Gastroesophageal sphincter (tissue), 4 donors: ENCODE measurements at places on chromosomes 5 and 9.

DNA sequence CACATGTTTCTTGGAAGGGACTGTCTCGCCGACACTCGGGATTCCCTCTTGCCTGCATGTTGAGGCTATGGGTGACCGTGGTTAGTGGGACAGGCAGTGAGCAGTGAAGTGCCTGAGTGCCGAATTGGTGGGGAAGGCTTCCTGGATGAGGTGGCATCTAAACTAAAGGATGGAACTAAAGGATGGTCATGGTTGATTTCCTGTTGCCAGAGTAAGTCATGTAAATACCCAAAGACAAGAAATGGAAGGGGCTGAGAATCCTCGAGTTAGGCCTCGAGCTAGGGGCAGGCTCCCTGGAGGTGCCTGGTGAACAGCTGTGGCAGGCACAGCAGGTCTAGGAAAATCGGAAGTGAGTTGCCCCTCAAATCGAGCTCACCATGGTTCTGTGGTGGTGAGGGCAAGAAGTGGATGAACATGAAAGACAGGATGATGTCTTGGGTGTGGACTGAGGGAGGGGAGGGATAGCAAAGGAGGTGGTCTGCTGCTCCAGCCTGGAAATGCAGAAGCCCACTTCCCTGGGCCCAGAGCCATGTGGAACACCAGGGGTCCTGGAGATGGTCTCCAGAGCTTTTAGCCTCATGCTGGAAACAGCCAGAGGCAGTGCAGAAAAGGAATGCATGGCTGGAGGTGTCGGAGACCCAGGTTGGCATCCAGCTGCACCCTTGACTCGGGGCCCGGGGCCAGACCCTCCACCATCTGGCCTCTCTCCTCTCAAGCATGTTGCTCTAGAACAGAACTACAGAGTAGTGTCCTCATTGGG lies 12.2 kb downstream of the CD74 start:
- ATAC-seq: no peak
- H3K4me1 ChIP-seq: no peaks in the 10 kb centered on the region
- H3K36me3 ChIP-seq: no peaks in the 10 kb centered on the region
- no peak overlapping the region for H3K4me3 ChIP-seq
- H3K27ac ChIP-seq: no peak overlapping the region

- H3K27me3 ChIP-seq: peaks cover 82% of the 10 kb centered on the region
- H3K36me3 ChIP-seq: no peaks in the 10 kb centered on the region
- no peak overlapping the region for H3K27ac ChIP-seq
- H3K4me1 ChIP-seq: peaks cover 11% of the 10 kb centered on the region
- H3K4me3 ChIP-seq: no peak overlapping the region
- no peak for ATAC-seq
Observed at GRCh38 chr9:131012396-131012917, 3.5 kb downstream of the LAMC3 start.

DNA sequence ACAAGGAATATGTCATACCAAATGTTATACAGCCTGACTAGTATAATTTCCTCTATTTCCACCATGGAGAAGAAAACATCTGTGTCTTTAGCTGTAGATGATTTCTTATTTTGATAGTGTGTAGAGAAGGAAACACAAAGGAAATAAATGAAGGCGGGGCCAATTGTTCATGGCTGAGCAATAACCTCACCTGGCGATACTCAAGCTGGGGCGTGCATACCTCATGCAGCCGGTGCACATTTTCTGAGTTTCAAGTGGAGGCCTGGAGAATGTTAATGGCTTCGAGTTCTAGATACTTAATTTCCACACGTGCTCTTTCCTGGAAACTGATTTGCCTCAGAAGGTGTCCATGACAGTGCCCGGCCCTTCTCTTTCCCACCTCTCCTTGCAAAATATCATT lies 127.4 kb upstream of the TAF11L2 start:
- H3K36me3 ChIP-seq: no peaks in the 10 kb centered on the region
- no peaks in the 10 kb centered on the region for H3K4me1 ChIP-seq
- peaks cover 6% of the 10 kb centered on the region for H3K27me3 ChIP-seq
- H3K27ac ChIP-seq: no peak overlapping the region
- no peak for ATAC-seq

DNA sequence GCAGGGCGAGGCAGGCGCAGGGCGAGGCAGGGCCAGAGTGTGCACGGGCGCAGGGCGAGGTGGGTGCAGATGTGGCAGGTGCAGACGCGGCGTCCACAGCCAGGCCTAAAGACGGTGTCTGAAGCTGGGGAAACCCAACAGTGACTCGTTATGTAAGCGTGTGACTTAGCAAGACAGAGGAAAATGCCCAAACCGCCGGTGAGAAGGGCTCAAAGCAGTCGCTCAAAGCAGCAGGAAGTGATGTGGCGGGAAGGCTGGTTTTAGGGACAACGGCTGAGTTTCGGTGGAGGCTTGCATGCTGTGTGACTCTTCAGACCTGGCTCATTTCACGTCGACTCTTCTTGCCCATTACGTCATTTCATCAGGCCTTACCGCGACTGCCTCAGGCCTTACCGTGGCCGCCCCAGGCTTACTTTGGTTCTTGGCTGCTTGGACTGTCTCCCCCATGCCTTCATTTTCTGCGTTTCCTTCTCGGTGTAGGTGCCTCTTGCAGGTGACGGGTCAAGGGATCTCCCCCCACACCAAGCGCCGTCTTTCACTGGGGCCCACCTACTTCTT lies 50.5 kb upstream of the EXOC3 start:
- H3K27me3 ChIP-seq: peaks cover 15% of the 10 kb centered on the region
- H3K36me3 ChIP-seq: no peaks in the 10 kb centered on the region
- H3K4me3 ChIP-seq: no peak overlapping the region

- peaks cover 6% of the 10 kb centered on the region for H3K36me3 ChIP-seq
- no peaks in the 10 kb centered on the region for H3K27me3 ChIP-seq
- no peak for ATAC-seq
- no peaks in the 10 kb centered on the region for H3K4me1 ChIP-seq
- H3K27ac ChIP-seq: no peak overlapping the region
- H3K4me3 ChIP-seq: no peak overlapping the region
Observed at GRCh38 chr9:72349240-72349639, 15.8 kb downstream of the ZFAND5 start.

DNA sequence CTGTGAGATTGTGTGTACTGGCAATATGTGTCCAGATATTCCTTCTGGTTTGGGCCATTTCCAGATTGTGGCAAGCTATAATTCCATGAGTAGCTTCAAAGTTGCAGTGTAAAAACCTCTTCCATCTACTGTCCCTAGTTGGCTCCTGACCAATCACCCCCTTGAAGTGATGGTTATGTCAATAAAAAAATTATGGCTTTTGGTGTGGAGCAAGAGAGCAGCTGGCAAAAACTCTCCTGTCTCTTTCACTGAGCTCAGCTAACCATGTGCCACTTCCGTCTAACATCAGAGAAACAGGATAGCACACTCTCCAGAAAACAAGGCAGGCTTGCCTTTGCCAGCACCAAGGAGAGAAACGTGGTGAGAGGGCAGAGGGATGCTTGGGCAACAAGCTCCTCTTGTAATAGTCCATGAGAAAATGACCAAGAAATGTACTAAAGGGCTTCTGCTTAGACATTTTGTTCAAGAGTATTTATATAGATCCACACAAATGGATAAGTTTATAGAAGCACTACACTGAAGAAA lies 914.4 kb upstream of the SEMA6A start:
- H3K4me3 ChIP-seq: no peak overlapping the region
- H3K36me3 ChIP-seq: no peaks in the 10 kb centered on the region
- no peaks in the 10 kb centered on the region for H3K27me3 ChIP-seq
- no peaks in the 10 kb centered on the region for H3K4me1 ChIP-seq

DNA sequence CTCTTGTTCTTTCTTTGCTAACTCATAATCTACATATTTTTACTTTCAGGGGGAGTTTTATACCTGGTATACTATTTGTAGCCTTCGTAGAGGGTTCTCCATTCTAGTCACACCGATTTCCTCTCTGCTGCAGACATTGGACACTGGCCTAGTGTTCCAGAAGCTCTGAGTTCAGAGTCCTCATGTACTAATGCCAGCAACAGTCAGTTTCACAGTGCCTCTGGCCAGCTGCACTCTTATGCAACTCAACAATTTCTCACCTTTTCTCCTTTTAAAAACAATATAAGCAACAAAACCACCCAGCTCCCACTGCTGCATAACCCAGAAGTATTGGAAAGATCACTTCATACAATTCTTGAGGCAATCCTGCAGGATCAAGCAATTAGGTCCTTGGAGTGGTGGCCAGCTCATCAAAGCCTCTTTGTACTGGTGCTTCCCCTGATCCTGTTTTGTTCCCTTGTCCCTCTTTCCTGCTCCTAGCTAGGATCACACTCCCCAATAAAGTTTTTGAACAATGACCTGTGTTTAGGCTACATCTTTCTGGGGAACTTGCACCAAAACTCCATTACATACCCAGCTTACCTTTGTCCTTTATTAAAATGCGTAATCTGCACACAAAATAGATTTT lies 98.1 kb upstream of the TUT7 start:
- peak; percentile 48 for ATAC-seq
- H3K4me1 ChIP-seq: peaks cover 28% of the 10 kb centered on the region
- H3K36me3 ChIP-seq: no peaks in the 10 kb centered on the region
- H3K4me3 ChIP-seq: no peak overlapping the region
- H3K27ac ChIP-seq: no peak overlapping the region
- H3K27me3 ChIP-seq: no peaks in the 10 kb centered on the region

GRCh38 chr9:109956717-109957440 lies 176.9 kb downstream of the PALM2AKAP2 start:
- H3K4me1 ChIP-seq: no peaks in the 10 kb centered on the region
- no peak for ATAC-seq
- H3K27me3 ChIP-seq: no peaks in the 10 kb centered on the region
- no peak overlapping the region for H3K27ac ChIP-seq

- ATAC-seq: peak; percentile 50
- H3K27ac ChIP-seq: no peak overlapping the region
- peaks cover 25% of the 10 kb centered on the region for H3K36me3 ChIP-seq
- H3K27me3 ChIP-seq: no peaks in the 10 kb centered on the region
- H3K4me1 ChIP-seq: no peaks in the 10 kb centered on the region
Observed at GRCh38 chr9:34437006-34437925, 21.1 kb downstream of the FAM219A start.

DNA sequence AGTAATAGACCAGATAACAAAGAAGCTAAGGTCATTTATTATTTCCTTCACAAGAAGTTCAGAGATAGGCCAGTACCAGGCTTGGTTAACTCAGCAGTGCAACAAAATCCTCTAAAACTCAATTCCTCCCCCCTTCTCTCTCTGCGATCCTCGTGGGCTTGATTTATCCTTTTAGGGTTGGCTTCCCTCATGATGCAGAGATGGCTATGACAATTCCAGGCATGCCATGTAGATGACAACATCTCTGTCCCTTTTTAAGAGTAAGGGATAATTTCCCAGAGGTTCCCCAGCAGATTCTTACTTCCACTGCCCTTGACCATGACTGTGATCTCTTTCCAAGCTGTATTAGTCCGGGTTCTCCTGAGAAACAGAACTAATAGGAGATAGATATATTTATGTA lies 28.7 kb upstream of the DAP start:
- no peak for ATAC-seq
- H3K4me3 ChIP-seq: no peak overlapping the region
- no peaks in the 10 kb centered on the region for H3K4me1 ChIP-seq
- no peak overlapping the region for H3K27ac ChIP-seq
- H3K36me3 ChIP-seq: no peaks in the 10 kb centered on the region

DNA sequence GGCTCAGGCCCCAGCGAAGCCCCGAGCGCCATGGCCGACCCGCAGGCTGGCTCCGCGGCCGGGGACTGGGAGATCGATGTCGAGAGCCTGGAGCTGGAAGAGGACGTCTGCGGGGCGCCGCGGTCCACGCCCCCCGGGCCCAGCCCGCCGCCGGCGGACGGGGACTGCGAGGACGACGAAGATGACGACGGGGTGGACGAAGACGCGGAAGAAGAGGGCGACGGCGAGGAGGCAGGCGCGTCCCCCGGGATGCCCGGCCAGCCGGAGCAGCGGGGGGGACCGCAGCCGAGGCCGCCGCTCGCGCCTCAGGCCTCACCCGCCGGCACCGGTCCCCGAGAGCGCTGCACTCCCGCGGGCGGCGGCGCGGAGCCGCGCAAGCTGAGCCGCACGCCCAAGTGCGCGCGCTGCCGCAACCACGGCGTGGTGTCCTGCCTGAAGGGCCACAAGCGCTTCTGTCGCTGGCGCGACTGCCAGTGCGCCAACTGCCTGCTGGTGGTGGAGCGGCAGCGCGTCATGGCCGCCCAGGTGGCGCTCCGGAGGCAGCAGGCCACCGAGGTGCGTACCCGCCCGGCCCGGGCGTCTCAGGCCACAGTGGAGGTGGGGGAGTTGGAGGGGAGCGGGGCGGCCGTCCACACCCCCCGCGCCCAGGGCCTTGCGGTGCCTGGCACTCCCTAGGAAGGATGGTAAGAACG lies 1.6 kb downstream of the DMRT2 start:
- H3K27ac ChIP-seq: peak overlapping the region; percentile 3
- H3K4me3 ChIP-seq: peak overlapping the region; percentile 47
- no peaks in the 10 kb centered on the region for H3K36me3 ChIP-seq
- peaks cover 100% of the 10 kb centered on the region for H3K27me3 ChIP-seq
- H3K4me1 ChIP-seq: peaks cover 27% of the 10 kb centered on the region

GRCh38 chr9:8871796-8872445 lies 1072.3 kb upstream of the DMAC1 start:
- no peaks in the 10 kb centered on the region for H3K4me1 ChIP-seq
- H3K4me3 ChIP-seq: no peak overlapping the region
- no peaks in the 10 kb centered on the region for H3K27me3 ChIP-seq
- no peaks in the 10 kb centered on the region for H3K36me3 ChIP-seq

DNA sequence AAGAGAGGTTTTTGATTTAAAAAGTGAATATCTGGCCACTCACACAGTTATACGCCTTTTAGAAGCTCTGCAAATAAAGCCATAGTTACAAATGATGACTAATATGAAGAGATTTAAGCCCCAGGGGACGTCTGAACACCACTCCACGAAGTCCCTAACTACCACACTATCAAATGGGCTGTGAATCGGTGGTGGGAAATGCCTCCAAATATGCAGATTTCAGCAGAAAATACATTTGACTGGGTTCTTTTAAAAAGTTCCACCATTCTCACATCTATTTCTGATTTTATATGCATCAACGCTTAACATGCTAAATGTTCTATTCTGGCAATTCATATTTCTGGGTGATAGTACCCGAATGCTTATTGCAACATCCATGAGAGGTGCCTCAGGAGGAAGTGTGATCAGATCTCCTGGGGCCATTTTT lies 22.5 kb downstream of the TICAM2 start:
- H3K4me3 ChIP-seq: no peak overlapping the region
- ATAC-seq: no peak
- H3K4me1 ChIP-seq: peaks cover under 1% of the 10 kb centered on the region
- H3K27me3 ChIP-seq: no peaks in the 10 kb centered on the region
- peaks cover 2% of the 10 kb centered on the region for H3K36me3 ChIP-seq
- H3K27ac ChIP-seq: no peak overlapping the region

GRCh38 chr9:19648672-19649071 lies 140.2 kb downstream of the SLC24A2 start:
- H3K4me3 ChIP-seq: no peak overlapping the region
- no peak overlapping the region for H3K27ac ChIP-seq
- H3K4me1 ChIP-seq: no peaks in the 10 kb centered on the region
- ATAC-seq: no peak
- H3K36me3 ChIP-seq: no peaks in the 10 kb centered on the region
- no peaks in the 10 kb centered on the region for H3K27me3 ChIP-seq

DNA sequence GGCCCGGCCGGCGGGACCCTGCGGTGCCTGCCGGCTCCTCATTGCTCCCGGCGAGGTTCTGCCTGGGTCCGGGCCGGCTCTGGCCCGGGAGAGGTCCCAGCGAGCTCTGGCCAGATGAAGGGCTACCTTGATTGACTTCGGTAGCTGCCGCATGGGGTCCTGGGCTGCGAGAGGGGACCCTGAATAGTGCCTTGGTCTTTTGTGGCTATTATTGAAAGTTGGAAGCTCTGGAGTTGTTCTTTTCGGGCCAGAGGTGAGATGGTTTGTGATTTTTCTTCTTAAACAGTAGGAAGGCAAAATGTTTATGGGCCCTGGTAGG lies 635 bp downstream of the NAA35 start:
- H3K36me3 ChIP-seq: no peaks in the 10 kb centered on the region
- H3K27me3 ChIP-seq: no peaks in the 10 kb centered on the region
- ATAC-seq: no peak
- peaks cover 4% of the 10 kb centered on the region for H3K4me1 ChIP-seq
- peak overlapping the region; percentile 97 for H3K27ac ChIP-seq
